ENCODE measurements at places on chromosomes 2 and 18. TPM values are rescaled to one million over a fixed set of nuclear protein-coding genes. Genes with fewer than 3 reads are reported as not detected.

DNA sequence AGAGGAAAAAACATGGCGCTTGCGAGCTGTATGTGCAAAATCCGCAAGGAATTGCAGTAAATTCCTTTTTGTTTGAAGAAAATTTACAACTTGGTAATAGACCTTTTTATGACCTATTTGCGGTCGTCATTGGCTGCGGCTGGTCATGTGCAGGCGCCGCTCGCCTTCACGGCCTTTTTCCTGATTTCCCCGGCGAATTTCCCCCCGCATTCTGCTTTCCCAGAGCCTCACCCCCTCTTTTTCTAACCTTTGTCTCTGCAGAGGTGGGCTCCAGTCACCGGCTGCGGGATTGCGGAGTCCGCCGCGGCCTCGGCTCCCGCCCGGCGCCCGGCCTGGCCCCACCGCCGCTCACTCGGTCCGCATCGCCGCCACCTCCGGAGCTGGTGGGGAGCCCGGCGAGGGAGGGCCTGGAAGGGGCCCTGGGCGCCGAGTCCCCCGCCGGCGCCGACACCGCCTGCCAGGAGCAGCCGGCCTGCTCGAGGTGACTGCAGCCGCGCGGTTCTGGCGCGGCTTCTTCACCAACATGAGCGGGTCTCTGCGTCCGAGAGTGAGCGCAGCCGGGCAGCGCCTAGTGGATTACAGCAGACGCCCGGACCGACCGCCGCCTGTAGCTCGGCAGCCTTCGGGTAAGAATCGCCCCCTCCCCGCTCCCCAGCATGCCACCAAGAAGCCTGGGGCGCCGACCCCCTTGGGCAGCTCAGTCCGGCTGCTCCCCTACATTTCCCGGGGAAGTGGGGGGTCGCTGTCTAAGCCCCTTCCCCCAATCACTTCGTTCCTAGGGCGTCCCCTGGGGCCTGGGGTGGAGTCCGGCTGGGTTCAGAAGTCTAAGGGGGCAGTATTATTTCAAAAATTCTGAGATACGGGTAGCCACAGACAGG lies 7.1 kb downstream of the HOXD8 start:
- peak; percentile 87 for DNase-seq

- DNase-seq, result no peak
Measured at GRCh38 chr2:134712299-134712698, 6.5 kb downstream of the TMEM163 start.

GRCh38 chr2:9071032-9071431 lies 67.5 kb upstream of the MBOAT2 start:
- DNase-seq, result no peak

DNA sequence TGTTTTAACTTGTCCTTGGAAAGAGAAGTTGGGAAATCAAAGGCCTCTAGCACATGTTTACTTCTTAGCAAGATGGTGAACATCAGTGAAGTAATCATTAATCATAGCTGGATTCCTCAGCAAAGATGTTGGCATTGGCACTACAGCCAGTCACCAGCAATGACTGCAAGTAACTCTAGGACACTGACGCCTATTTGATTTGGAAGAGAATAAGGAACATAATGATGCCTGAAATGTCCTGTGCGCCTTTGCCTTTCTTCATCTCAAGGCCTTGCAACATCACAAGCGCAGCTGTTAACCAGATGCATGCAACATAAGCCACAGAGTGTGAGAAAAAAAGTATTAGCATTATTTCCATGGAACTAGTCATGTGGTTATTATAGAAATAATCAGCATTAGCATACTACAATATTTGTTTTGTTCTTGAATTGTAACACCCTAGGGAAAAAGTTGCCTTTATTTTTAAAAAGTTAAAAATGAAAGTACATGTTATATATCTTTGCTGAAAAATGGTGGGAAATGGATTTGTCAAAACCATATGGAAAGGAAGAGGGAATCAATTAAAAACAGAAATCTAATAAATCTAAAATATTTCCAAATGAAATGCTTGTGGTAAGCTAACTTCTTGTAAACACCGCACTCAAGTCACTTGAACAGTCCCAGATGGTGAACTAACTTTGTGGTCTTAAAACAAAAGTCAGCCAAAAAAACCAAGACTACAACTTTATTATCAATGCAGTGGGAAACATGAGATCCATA lies 55.6 kb downstream of the THADA start:
- DNase-seq, result peak; percentile 95

GRCh38 chr18:61554117-61554776 lies 221.0 kb downstream of the CDH20 start:
- no peak for DNase-seq

DNA sequence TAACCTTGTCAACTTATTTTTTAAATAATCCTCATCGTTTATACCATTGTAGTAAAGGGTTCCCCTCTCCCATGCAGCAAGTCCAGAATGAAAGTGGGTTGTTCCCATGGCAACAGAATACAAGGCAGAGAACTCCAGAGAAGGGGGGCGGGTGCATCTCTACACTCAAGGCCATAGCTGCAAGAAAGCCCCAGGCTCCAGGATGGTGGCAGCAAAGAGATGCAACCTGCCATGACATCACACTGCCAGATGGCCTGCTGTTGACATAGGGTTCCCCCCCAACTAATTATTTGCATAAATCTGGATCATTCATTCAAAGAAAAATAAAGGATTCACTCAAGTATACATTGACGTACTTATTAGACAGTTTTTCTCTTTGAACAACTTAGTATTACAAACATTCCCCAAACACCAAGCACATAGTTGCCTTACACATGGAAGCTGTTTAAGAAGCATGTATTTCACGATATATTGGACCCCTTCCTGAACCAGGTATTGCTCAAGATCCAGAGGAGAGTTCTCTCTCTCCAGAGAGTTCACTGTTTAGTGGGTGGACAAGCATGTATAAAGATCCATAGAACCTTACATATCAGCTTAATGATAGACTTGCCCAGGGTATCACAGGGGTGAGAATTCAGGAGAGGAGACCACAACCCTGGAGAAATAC lies 87.4 kb upstream of the KLF7 start:
- no peak for DNase-seq

RAMP1 gene
- 19.1 TPM for total RNA-seq

GRCh38 chr2:36438449-36438977 lies 82.9 kb downstream of the CRIM1 start:
- no peak for DNase-seq

GRCh38 chr2:41647468-41648050 lies 400.3 kb upstream of the PKDCC start:
- DNase-seq, result no peak

SLC11A1 gene
- 2.8 TPM for total RNA-seq

DNA sequence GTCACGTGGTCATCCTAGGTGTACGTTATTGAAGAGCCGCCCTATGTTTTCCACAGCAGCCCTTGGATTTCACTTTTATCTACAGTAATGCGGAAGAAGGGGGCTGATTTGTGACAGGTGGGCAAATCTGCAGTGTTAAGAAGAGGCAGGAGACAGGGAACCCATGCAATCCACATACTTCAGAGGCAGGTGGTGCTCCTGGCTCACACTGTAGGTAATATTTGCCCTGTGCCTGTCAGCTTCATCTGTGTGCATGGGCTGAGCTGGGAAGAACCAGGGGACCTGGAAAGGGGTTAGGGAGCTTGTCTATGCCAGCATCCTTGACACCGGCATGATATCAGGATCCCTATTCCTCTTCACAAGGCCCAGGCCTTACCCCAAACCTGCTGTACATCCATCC lies 183.9 kb downstream of the SH3RF3 start:
- DNase-seq, result no peak

DYNAP gene
- total RNA-seq, result not detected

ACMSD gene
- not detected for total RNA-seq

Measured in lower leg skin (tissue), 4 donors.